HFFc6 (cell line): ENCODE measurements at places on chromosomes 5 and 9.
A peak's percentile ranks its signal among the peaks of the same experiment; 100 is the strongest.

- DNase-seq = no peak
Observed at GRCh38 chr9:38057416-38058195, 11.4 kb downstream of the SHB start.

- DNase-seq = peak; percentile 51
Observed at GRCh38 chr5:154243736-154244135, 53.2 kb downstream of the GALNT10 start.

DNA sequence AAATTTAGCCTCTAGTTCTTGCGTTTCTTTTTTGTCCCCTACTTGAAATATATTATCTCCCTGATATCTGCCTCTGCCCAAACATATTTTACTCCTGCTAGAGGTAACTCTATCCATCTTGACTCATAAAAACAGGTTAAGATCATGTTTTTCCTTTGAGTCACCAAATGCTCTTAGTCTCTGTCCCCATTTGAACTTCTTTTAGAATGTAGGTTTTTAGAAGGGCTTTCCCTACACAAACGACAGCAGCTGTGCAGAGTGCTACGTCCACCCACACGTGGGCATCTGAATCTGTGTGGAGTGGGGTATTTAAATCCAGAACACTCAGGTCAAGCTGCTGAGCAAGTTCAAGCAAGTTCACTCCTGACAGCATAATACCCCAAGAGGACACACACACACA is 2.2 kb downstream of the HSD17B3 start:
- DNase-seq = no peak

DNA sequence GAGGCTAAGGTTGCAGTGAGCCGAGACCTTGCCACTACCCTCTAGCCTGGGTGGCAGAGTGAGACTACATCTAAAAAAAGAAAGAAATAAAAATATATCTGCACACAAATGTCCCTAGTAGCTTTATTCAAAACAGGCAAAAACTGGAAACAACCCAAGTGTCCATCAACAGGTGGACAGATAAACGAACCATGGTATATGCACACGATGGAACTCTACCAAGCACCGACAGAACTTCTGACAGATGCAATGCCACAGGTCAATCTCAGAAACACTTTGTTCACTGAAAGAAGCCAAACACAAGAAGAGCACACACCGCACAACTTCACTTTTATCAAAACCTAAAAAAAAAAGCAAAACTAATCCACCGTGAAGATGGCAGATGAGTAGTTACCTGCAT is 30.4 kb downstream of the CAMSAP1 start:
- DNase-seq = no peak

- DNase-seq = no peak
Observed at GRCh38 chr9:69279084-69279731, 45.8 kb upstream of the ENTREP1 start.

DNA sequence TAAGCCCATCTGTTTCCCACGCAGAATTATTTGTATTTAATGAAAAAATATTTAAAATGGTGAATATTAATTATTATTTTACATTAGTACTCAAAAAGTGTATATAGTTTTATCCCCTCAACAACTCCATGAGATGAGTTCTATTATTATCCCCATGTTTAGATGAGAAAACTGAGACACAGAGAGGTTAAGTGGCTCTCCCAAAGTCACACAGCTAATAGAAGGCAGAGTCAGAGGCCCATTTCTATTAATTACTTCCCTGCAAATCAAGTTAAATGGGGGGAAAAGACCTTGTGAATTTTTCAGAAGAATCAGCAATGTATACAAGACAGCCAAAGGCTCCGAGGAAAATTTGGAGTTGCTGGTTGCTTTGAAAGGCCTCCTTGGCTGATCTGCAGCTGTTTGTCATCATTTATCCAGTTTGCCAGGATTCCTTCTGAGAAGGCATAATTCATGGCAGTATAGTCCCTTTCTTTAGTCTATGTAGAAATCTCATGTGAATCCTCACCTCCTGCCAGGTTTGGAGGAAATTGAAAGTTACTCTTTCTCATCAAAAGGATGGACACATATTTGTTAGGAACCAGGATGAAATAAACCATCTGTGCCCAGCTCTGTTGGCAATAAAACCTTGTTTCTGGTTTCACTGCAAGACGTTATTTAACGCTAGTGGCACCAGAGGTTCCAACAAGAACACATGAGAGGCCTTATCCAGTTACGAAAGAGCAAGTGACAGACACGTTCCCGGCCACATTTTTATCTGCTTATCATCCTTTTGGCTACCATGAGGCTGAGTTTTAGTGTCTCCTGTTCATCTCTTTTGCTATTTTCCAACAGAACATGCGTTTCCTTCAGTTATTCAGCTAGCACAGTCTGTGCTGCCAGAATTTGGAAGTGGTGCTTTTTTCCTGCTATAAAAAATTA is 621 bp downstream of the FYB1 start:
- peak; percentile 20 for DNase-seq

GRCh38 chr9:133879615-133880014 is 112.5 kb downstream of the VAV2 start:
- no peak for DNase-seq

GRCh38 chr5:148382961-148383360 is 797 bp upstream of the FBXO38 start:
- no peak for DNase-seq

GRCh38 chr5:134527961-134528424 is 2.5 kb downstream of the JADE2 start:
- DNase-seq = no peak

DNA sequence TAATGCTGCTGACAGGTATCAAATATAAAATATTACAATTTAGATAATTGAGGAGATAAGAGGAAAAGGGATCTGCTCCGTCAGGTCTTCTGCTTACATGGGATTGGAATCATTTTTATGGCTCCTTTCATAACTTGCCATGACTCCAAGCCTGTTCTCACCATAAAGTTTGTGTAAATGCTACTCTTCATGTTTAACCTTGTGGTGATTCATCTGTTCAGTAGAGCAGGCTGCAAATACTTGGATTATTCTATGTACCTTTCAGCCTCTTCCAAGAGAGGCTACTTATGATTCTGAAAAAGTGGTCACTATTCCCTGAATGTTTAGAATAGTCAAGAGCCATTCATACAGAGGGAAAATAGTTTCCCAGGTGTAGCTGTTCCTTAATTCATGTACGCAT is 66.9 kb downstream of the SLC44A1 start:
- DNase-seq = no peak

DNA sequence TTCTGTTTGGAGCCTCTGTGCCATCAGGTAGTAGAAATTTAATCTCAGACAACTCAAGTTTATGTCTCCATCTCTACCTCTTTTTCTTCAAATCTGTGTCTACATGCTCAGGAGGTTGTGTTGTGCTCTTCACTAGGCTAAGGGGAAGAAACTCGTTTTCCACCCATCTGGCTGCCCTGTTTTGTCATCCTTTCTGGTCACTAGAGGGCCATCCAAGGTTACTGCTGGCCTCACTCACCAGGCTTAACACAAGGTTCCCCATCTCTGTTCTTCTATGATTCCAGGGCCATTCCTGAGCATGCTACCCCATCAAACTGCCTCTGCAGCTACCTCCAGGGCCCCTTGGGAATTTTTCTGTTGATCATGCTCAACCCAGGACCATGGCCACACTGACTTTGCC is 213.3 kb upstream of the FBXL7 start:
- DNase-seq = no peak

DNA sequence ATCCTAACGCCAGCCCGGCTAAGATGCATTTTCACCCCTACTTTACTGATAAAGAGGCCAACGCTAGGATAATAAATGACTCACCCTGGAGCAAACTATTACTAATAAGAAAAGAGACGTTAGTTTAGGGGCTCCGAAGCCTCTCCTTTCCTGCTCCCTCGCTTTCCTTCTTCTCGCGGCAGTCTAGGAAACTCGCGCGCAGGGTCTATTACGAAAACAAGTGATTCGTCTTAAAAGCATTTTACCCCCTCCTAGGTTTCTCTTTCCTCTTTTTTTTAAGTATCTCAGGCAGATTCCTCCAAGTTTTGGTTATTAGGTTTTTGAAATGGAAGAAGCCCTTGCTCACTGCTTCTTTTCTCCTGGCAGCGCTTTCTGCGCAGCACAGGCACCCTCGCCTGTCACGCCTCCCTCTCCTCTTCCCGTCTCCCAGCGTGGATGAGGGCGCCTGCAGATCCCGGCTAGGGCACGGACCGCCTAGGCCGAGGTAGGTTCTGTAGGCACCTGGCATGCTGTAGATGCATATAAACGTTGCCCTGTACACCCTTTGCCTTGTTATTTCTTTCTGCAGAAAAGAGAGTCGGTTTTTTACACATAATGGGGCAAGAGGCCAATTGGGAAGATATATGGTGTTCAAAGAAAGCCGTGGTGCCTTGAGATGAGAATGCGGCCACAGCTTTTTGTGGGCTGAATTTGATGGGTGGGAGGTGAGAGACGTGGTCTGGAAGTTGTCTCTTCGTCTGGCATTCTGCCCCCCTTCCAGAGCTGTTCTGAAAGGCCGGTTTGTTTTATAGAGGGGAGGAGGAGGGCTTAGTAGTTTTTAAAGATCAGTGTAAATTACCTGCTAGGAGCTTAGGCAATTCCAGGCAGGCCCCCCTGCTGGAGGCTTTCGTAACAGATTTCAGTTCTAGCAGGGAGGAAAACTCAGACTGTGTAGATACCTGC is 983 bp downstream of the GCNT1 start:
- DNase-seq = peak; percentile 62

- no peak for DNase-seq
Observed at GRCh38 chr5:104599726-104600125, 1037.1 kb upstream of the NUDT12 start.

DNA sequence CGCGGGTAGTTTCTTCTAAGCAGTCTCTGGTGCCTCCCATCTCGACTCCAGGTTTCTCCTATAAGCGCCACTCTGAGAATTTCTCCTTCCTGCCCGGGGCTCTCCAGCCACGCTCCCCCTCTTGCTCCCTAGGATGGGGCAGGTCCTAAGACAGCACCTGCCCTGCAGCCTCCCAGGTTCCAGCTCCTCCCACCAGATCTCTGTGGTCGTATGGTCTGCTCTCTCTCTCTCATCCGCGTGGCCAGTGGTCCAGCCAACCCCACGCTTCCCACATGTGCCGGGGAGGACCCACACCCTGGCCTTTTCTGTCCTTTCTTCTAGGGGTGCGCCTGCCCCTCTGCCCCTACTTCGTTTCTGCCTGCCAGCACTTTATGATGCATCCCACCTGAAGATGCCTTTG is 40.5 kb downstream of the MVB12B start:
- DNase-seq = no peak

DNA sequence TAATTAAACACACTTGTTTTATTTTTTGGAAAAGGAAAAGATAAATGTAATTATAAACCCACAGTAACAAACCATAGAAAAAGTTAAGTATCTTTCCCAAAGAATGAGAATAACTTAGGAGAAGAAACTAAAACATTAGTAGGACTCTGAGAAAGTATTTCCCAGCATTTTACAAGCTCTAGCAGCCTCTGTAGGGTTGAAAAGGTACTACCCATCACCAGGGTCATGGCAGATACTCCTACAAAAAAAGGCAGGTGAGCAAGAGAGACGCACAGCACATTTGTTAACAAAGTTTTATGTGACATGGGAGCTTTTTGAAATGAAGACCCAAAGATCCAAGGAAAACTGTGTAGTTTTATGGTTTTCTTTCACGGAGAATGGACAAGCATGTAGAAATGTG is 77.7 kb upstream of the FAM169A start:
- DNase-seq = no peak

- DNase-seq = peak; percentile 38
Observed at GRCh38 chr5:76710991-76711390, 4.9 kb upstream of the F2R start.

GRCh38 chr5:75265731-75266130 is 29.1 kb upstream of the ANKRD31 start:
- peak; percentile 45 for DNase-seq

GRCh38 chr5:151345808-151346478 is 1.4 kb downstream of the SLC36A2 start:
- DNase-seq = peak; percentile 20

DNA sequence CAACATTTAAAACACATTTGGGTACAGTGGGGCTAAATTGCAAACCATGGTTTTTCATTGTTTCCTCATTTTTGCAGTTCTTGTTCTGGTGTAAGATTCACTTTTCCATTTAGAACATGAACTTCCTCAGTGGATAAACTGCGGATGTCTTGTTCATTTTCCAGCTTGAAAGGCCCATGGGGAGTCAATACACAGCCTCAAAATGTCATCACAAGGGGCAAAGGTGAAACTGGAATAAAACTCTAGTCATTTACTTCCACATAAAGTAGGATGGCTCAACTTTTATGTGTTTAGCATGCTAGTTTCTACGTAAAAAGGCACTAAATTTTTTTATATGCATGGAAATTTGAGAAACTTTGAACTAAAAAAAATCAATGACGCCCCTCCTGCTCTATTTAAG is 718.8 kb downstream of the TLR4 start:
- no peak for DNase-seq

GRCh38 chr9:107631788-107632187 is 142.2 kb upstream of the KLF4 start:
- DNase-seq = no peak

- DNase-seq = no peak
Observed at GRCh38 chr5:178940569-178941360, at the start of gene ZNF454. TSS of gene ZNF454 (plus strand) at chr5:178941198. CDS start at chr5:178942792, 1,594 bp downstream.

DNA sequence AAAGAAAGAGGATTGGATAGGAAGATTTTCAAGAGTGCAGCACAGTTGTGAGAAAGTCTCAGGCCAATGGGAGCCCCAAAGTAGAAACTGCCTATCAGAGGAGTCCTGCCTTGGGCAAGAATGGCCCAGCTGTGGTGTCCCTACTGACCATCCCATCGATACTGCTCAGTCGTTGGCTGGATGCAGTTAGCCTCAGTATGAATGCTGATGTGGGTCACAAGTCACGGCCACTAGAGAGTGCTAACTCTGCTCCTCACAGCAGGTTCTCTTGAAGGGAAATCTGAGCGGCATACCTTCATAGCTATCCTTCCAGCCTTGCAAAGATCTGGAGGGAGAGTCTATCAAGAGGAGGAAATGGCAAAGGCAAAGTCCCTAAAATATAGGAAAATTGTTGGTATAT is 11.6 kb upstream of the CETN3 start:
- DNase-seq = no peak

- no peak for DNase-seq
Observed at GRCh38 chr9:81045658-81046057, 643.7 kb downstream of the TLE1 start.

GRCh38 chr9:134600836-134601638 is 40.6 kb upstream of the COL5A1 start:
- DNase-seq = no peak

DNA sequence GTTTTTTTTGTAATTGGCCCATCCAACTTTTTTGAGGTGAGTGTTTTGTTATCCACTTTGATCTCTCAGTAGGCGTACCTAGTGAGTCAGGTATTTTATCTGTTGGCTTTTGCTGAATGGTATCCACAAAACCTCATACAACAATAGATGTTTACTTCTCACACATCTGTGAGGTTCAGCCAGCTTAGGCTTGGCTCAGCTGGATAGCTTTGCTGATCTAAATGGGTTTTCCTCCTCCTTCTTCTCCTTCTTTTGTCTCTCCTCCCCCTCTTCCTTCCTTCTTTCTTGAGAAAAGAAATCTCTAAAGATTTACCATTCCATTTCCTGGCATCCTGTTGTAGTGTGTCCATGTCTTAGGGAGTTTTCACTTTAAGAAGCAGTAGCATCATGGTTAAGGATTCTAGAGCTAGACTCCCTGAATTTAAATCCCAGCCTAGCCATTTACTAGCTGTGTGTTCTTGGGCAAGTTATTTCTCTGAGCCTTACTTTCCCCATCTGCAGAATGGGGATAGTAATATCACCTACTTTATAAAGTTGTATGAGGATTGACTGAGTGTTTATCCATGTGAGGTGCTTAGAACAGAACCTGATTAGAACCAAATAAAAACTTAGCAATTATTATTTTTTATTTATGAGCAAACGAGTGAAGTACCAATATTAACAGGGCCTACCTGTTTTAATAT is 126.3 kb downstream of the ARHGAP26 start:
- DNase-seq = no peak
